ENCODE measurements at places on chromosomes 3 and 15.

GRCh38 chr3:9679476-9680080, 24.1 kb upstream of the CPNE9 start:
- no peak for DNase-seq

GRCh38 chr3:172129850-172130716, 90.7 kb downstream of the FNDC3B start:
- DNase-seq: peak; percentile 93

GRCh38 chr15:67133026-67133425, 67.6 kb downstream of the SMAD3 start:
- DNase-seq: no peak

DNA sequence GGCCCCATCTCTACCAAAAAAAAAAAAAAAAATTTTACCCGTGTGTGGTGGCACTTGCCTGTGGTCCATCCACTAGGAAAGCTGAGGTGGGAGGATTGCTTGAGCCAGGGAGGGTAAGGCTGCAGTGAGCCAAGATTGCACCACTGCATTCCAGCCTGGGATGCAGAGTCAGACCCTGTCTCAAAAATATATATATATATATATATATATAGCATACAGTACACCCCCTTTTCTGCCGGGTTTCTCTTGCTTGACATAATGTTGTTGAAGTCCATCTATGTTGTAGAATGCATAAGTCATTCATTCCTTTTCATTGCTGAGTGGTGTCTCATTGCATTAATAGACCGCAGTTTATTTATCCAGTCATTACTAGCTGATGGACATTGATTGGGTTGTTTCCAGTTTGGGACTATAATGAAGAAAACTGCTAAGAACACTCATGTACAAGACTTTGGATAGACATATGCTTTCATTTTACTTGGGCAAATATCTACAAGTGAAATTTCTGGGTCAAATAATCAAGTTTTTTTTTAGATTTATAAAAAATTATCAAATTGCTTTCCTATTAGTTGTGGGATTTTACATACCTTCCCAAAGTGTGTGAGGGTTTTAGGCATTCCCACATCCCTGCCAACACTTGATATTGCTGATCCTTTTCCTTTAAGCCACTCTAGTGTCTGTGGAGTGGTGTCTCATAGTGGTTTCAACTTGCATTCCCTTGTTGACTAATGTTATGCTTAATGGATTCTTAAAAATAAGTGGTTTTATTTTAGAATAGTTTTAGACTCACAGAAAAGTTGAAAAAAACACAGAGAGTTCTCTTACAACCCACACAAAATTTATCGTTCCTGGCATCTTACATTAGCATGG, 2.1 kb upstream of the PRR20G start:
- no peak for DNase-seq

DNA sequence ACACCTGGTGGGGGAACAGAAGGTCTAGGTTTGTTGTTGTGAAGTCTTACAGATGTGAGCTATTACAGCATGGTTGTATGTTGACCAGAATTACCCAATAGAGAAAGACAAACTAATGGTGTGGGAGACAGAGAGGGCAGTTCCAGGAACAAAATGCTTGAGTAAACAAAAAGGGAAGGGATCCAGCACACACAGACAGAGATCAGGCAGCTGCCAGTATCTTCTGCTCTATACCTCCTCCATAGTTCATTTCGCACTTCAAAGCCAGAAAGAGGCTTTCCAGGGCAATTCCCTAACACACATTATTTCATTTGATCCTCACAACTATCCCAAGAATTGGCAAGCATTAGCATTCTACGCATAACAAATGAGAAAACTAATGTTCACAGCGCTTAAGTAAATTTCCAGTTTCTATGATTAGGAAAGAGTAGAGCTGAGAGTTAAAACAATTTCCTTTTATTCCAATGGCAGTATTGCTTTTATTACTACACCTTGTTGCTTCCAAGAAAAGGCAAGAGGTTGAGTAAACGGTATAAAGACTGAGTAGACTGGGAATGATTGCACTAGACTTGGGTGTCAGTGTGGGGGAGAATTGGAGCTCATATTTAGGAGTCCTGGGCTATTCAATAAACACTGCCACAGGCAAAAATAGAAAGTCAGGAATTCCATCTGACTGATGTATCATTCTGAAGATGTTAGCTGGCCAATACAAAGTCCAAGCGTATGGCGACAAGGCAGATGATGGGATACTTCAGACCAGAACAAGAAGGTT, 39.7 kb upstream of the ZNF280D start:
- DNase-seq: no peak

DNA sequence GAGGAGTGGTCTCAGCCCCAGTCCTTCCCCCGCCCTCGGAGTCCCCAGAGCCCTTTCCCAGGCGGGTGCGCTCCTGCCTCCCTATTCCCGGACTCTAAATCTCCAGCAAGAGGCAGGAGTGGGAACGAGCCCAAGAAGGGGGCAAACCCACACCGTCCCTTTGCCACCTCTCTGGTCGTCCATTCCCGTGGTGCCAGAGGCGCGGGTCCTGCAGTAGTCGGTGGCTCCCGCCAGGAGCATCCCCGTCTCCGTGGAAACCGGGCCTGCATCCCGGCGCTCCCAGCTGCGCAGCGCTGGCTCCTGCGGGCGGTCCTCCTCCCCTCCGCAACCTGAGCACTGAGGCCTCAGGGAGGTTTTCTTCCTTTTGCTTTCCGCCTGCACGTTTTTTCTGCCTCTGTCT, 44.8 kb downstream of the LHFPL4 start:
- no peak for DNase-seq

DNA sequence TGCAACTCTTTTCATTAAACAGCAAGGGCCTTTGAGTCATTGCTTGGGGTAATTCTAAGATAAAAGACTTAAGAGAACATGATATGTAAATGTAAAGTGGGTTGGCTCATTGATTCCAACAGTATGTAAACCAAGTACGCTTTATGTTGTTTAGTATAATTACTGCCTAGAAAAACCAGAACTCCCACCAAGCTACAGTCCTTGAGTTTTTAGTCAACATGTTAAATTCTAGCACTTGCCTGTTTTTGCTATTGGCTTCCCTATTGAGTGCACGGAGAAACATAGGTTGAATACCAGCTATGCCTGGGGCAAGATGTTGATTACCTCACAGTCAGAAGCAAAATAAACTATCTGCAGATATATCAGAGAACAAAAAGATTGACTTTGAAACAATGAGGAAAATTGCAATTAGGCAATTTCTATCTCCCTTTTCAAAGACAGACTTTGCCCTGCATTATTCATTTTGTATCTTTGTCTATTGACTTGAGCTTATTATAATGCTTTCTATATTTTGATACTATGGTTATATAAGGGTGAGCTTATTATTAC, 179.3 kb downstream of the ZPLD1 start:
- no peak for DNase-seq

- DNase-seq: no peak
These were observed 59.9 kb downstream of the MESD start for GRCh38 chr15:80929689-80930088.

DNA sequence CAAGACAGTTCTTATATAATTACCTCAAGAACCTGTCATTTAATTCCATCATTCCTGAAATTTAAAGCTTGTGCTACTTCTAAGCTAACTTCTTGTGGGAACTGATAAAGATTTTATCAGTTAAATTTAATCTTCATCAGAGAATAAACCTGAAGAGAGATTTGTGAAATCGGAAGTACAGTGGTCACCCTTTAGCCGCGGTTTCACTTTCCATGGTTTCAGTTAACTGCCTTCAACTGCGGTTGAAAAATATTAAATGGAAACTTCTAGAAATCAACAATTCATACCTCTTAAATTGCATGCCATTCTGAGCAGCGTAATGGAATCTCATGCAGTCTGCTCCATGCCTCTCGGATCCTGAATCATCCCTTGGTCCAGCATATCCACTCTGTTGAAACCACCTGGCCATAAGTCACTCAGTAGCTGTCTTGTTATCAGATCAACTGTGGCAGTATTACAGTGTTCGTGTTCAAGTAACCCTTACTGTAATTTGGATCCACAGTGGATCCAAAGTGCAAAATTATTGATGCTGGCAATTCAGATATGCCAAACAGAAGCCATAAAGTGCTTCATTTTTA, 626.1 kb downstream of the CADM2 start:
- DNase-seq: no peak

DNA sequence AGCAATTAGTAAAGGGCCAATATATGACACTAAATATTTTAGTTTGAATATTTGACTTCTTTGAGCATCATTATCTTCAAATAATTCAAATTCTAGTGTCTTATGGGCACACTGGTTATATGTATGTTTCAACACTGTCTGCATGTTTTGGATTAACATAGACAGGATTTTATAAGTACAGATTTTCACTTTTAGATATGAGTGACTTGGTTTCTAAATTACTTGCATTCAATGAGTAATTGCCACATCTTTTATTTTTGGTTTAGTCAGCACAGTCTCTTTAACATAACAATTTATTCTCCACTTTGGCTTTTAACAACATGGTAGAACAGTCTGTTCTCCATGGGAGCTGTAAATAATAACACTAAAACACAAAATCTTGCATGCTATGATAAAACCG, 674.8 kb downstream of the TBL1XR1 start:
- no peak for DNase-seq

DNA sequence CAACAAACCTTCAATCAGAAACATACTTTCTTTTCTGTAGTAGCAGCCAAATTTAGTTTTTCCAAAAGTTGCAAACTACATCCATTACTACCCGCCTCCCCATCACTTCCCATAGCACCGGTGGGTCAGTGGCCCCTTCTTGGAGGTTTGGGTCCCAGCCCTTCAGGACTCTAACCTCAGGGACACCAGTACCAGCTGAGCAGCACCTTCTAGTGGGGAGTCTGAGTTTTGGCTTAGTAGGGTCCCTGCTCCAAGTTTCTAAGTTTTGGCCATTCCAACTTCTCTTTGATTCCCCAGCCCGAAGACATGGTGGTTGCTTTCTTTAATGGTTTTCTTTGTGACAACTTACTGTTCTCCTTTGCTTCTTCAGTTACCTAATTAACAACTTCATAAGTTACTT, 160.6 kb downstream of the ECT2 start:
- no peak for DNase-seq

DNA sequence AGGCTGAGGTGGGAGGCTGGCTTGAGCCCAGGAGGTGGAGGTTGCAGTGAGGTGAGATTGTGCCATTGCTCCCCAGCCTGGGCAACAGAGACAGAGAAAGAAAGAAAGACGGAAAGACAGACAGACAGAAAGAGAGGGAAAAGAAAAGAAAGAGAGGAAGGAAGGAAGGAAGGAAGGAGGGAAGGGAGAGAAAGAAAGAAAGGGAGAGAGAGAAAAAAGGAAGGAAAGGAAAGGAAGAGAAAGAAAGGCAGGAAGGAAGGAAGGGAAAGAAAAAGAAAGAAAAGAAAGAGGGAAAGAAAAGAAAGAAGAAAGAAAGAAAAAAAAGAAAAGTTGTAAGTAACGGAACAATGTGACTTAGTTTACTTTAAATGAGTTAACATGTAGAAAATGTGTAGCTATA, 260.7 kb upstream of the GRM7 start:
- no peak for DNase-seq

DNA sequence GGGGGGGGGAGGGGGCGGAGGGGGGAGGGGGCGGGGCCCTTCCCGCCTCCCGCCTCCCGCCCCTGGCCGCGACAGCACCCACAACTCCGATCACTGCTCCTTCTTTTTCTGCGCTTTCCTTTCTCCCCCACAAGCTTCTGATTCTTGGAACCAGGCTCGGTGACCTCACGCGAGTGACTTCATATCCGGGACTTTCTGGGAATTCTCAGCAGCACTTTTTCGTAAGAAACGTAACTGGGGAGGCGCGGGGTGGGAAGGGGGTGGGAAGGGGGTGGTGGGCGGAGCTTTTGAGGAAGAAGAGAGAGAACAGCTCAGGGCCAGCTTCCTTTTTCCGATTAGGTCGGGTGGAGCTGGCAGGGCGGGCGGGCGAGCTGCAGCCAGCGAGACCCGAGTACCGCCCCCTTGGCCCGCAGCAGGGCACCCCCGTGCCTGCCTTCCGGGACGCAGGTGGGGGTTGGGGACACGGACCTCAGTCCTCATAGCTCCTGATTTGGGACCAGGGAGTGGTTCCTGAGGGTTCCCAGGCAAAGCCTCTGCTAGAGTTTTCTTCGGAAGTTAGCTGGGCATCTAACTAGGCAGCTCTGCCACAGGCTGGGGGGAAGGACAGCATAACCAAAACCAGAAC, 14.6 kb downstream of the XIRP1 start:
- peak; percentile 91 for DNase-seq

DNA sequence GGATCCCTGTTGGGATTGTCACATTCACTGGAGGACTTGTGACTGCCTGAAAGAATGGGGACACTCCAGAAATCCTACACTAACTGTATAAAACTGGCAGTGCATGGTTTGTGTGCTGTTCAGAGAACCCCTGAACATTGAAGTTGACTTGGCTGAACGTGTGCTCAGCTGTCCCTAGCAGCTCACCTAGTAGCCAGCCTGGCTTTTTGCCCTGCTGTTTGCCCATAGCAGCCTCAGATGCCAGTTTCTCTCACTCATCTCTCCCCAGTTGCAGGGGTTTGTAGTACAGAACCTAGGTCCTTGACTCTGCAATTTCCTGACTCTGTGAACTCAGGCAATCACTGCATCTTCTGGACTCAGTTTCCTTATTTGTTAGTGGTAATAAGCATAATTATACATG, 63.0 kb downstream of the KCNAB1 start:
- no peak for DNase-seq

- peak; percentile 76 for DNase-seq
These were observed 11.7 kb downstream of the BCL2L10 start for GRCh38 chr15:52100807-52101442.

- peak; percentile 67 for DNase-seq
These were observed 151.4 kb downstream of the IGF1R start for GRCh38 chr15:98799461-98800390.

GRCh38 chr15:22955544-22956119, 24.5 kb downstream of the CYFIP1 start:
- no peak for DNase-seq

GRCh38 chr15:67142092-67142766, 76.8 kb downstream of the SMAD3 start:
- no peak for DNase-seq

DNA sequence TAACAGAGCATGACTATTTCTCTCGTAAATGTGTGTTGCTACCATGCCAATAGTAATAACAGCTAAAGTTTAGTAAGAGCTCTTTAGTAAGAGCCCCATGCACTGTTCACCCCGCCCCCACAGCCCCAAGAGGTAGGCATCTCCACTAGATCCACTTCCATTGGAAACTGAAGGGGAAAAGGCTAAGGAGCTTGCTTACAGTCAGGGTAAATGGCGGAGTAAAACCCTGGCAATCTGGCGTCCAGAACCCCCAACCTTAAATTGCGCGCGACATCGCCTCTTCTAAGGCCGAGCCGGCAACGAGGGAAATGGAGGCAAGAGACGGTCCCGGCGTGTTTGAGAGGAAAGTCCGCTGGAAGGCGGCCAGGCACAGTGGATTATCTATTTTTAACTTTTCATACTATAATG, 654 bp upstream of the C3orf38 start:
- DNase-seq: no peak

- no peak for DNase-seq
These were observed 270.0 kb upstream of the RGMA start for GRCh38 chr15:93359060-93359408.

DNA sequence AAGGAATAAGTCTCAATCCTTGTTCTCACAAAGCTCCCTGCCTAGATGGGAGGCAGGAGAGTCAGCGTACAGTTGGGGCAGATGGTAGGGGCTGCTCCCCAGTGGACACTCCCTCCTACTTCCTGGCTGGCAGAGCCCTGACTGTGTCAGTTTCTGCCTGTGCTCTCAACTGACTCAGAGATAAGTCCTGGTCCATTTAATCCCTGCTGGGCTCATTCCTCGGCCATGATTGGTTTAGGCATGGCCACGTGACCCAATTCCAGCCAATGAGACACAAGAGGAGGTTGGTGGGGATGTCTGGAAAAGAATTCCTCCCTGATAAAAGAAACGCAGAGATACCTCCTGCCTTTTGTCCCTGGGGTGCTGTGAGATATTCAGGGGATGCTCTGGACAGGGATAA, 118.1 kb upstream of the SLC6A11 start:
- DNase-seq: no peak

All from fibroblast of skin of left quadriceps (primary cell).